MM.1S (cell line): ENCODE measurements at places on chromosomes 3 and 15.

DNA sequence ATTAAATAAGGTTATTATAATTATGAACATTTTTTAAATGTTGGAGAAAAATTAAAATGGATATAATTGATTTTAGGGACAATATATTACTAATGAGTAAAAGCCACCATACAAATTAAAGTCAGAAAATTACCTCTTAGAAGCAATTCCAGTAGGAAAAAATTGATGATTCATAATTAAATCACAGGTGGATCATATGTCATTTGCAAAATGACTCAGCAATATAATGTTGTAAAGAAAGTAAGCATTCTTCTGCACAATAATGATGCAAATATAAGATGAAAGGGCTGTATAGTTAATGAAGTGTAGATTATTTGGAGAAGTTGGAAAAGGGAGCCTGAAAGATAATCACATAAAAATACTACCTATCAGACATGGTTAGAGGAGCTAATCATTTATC lies 25.8 kb downstream of the ZPLD1 start:
- no peak for DNase-seq

- no peak for DNase-seq
These were observed 487.5 kb downstream of the GABRG3 start for GRCh38 chr15:27458345-27459084.

- no peak for DNase-seq
These were observed 27.3 kb downstream of the SERP1 start for GRCh38 chr3:150519026-150519425.

GRCh38 chr3:177197727-177198460 lies 612 bp upstream of the TBL1XR1 start:
- DNase-seq = peak; percentile 95

- no peak for DNase-seq
These were observed 12.9 kb downstream of the NISCH start for GRCh38 chr3:52468336-52468735.

- DNase-seq = no peak
These were observed 3.9 kb downstream of the GRK7 start for GRCh38 chr3:141767066-141767465.
